Fibroblast of the aortic adventitia (primary cell): ENCODE measurements at places on chromosomes 5 and 9. TPM values are rescaled to one million over a fixed set of nuclear protein-coding genes. Genes with fewer than 3 reads are reported as not detected.

CCDC192 gene
- total RNA-seq = not detected in 2 replicates

DNA sequence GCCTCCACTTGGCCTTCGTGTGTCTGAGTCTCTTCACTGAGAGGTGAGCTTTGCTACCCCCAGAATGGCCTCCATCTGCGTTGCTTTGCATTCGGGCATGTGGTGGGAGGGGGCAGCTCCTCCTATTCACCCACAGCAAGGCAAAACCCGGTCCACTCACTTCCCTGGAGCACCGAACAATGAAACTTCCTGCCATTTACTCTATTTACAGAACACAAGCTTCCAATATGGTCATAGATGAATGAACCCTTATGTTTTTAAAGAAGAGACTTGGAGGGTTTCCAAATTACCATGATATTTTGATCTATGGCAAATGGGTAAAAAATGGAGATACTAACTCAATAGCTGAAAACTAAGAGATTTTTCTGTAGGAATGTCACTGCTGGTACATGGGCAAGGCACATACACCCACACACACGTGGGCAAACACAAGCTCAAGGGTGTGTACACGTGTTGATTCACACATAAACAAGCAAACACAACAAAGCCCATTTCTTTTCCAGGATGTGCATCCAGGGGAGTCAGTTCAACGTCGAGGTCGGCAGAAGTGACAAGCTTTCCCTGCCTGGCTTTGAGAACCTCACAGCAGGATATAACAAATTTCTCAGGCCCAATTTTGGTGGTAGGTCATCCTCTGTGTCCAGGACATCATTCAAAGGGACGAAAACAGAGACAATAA lies 5.2 kb downstream of the GABRP start:
- no peak for DNase-seq

GRCh38 chr5:18811661-18812060 lies 1176.3 kb downstream of the CDH18 start:
- DNase-seq = no peak

DNA sequence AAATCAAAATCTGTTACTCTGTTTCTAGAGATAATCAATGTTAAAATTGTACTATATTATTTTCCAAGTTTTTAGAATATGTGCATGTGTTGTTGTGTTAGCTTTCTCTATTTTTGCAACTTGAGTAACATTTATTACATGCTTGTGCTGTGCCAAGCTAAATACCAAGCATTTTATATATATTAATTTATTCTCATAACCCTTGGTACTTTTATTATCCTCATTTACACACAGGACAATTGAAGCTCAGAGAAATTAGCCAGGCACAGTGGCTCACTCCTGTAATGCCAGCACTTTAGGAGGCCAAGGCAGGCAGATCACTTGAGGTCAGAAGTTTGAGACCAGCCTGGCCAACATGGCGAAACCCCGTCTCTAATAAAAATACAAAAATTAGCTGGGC lies 254.0 kb upstream of the DMRT1 start:
- DNase-seq = no peak
